ENCODE measurements at places on chromosomes 1 and 21.

GRCh38 chr1:197909384-197909783, 7.0 kb downstream of the C1orf53 start:
- DNase-seq: no peak

DNA sequence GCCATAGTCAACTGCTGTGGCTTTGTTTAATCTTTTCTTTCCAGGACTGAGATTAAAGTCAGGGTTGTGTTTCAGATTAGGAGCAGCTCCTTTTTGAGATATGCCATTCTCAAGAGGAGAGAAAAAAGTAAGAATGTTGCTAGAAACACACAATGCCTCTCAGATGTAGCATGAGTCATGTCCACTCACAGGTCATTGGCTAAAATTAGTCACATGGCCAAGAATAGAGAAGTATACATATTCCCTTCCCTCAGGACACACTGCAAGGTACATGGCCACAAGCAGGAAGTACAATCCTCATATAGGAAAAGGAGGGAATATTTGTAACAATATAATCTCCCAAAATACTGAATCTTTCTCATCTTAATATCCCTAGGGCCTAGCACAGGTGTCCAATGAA, 141.9 kb upstream of the PTBP2 start:
- no peak for DNase-seq

- DNase-seq: no peak
Observed at GRCh38 chr1:228180959-228181644, 15.5 kb downstream of the IBA57 start.

GRCh38 chr1:3922201-3922725, 22.2 kb upstream of the C1orf174 start:
- no peak for DNase-seq

DNA sequence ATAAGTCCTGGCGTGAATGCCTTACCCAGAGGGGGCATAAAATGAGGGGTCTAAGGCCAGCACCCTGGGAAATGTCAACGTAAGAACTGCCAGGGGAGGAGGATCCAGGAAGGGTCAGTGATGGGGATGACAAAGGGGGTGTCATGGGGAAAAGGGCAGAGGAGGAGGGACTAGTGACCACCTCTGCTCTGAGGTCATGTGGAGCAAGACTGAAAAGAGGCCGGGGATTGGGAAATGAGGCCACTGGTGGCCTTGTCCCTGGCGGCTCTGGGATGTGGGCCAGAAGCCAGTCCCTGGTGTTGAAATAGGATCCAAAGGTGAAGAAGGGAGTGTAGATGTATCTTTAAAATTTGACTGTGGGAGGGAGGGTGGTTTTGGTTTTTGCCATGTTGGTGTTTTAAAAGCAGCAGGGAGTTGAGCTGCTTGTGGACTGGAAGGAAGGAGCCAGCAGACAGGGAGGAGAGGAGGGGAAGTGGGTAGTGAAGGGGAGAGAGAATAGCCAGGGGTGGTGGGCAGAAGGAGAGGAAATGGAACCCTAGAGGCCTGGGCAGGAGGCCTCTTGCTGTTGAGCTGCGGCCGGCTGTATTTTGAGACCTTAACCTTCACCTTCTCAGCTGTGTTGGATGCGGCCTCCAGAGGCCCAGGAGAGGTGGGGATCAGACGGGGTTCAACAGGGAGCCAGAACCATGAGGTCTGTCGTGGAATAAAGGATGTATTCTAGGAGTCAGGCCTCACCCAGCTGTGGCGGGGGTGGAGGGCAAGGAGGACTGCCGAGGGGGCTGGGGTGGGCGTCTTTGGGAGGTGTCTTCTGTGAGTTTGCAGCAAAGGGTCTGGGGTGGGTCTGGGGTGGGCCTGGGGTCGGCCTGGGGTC, 92.5 kb downstream of the DHRS3 start:
- no peak for DNase-seq

DNA sequence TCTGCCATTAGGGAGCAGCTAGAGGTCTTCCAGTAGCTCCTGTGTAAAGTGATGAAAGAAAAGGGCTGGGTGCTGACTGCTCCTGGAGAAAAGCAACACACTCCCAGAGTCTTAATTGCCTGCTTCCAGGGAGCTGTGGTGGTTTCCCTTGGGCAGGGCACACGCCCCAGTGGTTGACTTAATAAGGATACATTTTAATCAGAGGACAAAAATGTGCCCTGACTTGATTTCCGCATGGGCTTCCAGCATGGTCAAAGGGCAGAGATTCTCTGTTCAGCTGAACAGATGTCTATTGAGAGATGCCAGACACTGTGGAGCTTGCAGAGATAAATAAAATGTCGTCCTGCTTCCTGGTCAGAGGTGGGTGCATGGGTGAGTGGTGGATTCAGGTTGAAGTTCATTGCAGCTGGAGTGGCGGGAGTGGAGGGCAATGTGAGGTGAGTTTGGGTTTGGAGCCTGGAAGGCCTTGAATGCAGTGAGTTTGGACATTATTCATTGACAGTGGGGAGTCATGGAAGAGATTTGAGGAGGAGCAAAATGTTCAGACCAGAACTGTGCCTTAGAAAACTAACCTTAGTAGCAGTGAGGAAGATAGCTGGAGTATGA, 16.0 kb downstream of the QSOX1 start:
- no peak for DNase-seq

DNA sequence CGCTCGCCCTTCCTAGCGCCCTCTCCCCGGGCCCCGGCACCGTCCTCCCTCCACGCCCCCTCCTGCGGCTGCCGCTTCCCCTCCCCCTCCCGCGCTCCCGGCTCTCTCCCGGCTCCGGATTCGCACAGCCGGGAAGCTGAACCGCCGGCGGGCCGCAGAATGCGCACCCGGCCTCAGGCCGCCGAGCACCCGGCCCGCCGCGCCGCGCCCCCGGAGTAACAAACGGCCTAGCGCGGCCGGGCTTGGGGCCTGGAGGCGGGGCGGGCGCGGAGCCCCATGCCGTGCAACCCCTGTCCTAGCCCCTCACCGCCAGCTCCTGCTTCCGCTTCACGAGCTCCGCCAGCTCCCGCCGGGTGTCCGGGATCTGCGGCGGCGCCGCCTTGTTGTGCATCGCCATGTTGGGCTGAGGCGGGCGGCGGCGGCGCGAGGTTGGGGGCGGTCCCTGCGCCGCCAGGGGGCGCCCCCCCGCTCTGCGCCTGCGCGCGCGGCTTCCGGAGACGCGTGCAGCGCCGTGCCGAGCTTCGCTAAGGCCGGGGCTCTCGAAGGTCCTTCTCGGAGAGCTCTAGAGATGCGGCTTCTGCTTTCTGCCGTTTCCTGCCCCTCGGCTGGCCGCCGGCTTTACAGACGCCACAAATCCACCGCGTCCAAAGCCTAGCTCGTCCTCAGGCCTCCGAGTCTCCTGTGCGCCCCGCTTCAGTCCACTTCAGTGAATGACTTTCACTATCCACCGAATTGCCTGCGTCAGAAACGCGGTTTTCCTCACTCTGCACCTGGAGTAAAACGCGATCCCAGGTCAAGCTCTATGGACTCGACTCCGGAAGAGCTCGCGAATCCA, at the start of gene MEAF6:
TSS of gene MEAF6 (minus strand) at position 417 of the 835 bp plus-strand sequence. CDS start at position 397, 20 bp downstream.
- peak; percentile 79 for DNase-seq

- DNase-seq: no peak
Observed at GRCh38 chr1:32681509-32681908, 21.1 kb downstream of the SYNC start.

DNA sequence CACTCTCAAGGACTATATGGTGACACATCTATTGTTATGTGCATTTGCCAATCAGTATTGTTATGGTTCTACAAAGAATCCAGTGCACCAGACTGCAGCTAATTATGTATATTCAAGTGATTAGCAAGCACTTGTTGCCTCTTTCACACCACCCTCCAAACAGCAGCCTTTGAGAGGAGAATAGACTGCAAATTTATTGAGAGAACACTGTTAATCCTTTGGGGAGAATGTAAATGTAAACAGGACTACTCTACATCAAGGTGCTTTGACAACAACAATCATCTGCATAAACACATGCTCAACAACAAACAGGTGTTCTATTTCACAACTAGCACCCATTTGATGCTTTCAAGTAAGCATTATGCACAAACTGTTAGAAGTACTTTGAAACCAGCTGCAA, 117.4 kb downstream of the AKT3 start:
- DNase-seq: no peak

- no peak for DNase-seq
Observed at GRCh38 chr1:186627019-186627418, 53.2 kb downstream of the PTGS2 start.

GRCh38 chr21:14850394-14850793, 214.4 kb downstream of the NRIP1 start:
- DNase-seq: no peak

DNA sequence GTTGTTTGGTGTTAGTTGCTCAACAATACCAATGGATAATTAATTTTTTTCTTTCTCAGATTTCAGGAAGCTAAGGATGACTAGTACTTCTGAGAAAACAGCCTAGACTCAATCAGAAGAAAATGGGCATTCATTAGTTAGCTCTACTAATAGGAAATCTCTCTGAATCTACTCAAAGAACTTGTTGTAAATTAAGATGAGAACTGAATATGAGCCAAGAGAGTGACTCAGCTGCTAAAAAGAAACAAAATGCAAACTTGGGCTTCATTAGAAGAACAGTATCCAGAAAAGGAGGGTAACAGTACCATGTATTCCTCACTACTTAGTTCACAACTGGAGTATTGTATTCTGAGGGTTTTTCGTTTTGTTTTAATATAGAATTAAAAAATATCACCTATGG, 12.5 kb downstream of the FOXJ3 start:
- no peak for DNase-seq

DNA sequence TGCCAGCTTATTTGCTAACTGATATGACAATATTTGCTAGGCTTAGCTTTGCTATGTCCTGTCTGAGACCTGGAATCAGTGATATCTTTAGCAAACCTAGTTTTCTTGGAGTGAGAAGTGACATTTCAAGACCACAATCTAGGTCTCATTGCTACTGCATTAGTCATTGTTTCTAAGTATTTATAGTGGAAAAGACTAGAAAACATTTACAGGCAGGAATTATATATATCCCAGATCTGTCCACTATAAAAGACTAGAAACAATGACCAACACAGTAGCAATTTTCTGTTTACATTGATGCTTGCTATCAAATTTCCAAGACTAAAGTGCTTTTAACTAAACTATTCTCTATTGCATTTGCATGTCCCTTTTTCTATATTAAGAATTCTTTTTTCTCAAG, 5.0 kb upstream of the RGS18 start:
- DNase-seq: no peak

DNA sequence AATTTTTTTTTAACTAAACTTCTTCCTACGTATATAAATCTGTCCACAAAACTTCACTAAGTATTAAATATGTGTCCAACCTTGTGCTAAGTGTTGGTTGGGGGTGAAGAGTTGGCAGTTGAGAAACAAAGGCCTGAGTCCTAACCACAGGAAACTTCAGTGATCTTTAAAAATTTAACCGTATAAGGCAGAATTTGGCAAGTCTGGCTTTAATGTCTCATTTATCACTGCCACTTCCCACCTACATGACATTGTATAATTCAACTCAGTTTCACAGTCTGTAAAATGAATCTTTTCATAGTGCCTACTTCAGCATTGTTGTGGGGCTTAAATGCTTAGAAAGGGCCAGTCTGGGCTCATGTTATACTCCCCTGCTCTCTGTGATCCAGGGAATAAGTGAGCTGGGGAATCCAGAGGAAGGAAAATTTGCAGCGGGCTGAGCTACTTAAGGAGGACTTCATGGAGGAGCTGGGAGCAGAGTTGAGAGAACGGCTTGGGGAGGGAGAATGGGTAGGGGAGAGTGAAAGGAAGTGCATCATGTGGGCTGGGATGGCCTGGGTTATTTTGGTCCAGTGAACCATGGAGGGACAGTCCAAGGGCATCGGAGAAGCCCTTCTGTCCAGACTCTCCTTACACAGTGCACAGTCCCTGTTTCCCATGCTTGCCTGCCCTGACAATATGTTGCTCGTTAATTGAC, 14.5 kb downstream of the IFNAR2 start:
- no peak for DNase-seq

DNA sequence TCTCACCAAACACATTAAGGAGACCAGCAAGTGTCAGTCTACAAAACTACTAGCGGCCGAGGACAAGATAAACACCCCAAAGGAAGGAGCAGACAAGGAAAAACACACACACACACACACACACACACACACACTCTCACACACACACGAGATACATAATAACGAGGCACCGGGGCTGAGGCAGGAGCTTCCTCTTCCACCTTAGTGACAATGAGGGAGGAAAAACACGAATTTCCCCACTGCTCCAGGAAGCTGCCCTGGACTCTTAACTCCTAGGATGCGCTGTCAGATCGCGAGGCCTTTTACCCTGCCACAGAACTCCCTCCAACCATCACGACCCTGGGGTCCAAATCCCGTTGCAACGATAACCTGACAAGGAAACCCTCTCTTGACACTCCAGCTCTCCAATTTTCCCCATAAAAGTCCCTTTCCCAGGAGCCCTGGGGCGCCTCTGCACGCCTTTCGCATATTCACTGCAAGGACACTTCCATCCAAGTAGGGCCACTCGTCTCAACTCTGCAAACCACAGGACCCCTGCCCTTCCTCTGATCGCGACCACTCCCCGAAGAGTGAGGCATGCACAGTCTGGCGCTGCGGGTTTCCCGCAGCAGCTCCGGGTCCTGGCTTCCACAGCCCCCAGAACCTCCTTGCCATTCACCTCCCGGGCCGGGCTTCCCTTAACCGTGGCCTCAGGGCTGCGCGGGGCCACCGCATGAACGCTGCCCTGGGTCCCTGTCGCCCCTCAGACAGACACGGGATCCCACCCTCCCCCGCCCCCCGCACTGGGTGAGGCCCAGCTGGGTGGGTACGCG, 581 bp downstream of the ETV3 start:
- no peak for DNase-seq

DNA sequence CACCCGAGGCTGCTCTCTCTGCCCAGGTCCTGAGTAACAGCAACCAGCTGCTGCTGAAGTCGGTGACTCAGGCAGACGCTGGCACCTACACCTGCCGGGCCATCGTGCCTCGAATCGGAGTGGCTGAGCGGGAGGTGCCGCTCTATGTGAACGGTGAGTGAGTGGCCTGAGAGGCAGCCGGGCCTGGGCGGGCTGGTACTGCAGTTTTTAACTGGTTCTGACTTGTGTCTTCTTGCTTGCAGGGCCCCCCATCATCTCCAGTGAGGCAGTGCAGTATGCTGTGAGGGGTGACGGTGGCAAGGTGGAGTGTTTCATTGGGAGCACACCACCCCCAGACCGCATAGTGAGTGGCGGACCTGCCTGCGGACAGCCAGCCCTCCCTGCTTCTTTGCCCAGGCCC, 91.2 kb upstream of the CD1D start:
- DNase-seq: no peak

DNA sequence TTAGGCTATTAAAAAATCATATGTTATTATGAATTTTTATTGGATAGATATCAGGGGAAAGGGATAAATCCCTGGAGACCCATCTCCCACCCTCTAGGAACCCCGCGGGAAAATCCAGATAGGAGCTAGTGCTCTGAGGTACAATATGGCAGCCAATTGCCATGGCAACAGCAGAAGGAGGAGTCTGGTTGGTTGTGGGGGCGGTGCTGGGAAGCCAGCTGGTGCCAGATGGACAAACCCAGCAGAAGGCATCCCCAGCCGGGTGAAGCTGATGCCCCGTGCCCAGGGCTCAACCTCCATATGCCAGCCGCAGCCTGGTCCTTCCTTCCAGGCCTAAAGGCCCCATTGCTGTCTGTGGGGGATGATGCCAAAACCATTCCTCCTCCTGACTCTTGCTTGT, 38.3 kb downstream of the RHBG start:
- no peak for DNase-seq

Data from activated T-cell treated with anti-CD3 and anti-CD28 coated beads, Interleukin-2, amount 50 U/mL, for 4 hours (primary cell).